ENCODE measurements at places on chromosomes 2 and 18. TPM values are rescaled to one million over a fixed set of nuclear protein-coding genes. Genes with fewer than 3 reads are reported as not detected.

- no peaks in the 10 kb centered on the region for H3K4me1 ChIP-seq
- DNase-seq: no peak
- no peak overlapping the region for H3K27ac ChIP-seq
These were observed 89.5 kb downstream of the STK39 start for GRCh38 chr2:168157926-168158325.

- peak overlapping the region; percentile 86 for H3K27ac ChIP-seq
- peaks cover 24% of the 10 kb centered on the region for H3K4me1 ChIP-seq
- no peaks in the 10 kb centered on the region for H3K36me3 ChIP-seq
- H3K4me3 ChIP-seq: peak overlapping the region; percentile 77
These were observed 573 bp downstream of the IGFBP2 start for GRCh38 chr2:216633616-216634369.

DNA sequence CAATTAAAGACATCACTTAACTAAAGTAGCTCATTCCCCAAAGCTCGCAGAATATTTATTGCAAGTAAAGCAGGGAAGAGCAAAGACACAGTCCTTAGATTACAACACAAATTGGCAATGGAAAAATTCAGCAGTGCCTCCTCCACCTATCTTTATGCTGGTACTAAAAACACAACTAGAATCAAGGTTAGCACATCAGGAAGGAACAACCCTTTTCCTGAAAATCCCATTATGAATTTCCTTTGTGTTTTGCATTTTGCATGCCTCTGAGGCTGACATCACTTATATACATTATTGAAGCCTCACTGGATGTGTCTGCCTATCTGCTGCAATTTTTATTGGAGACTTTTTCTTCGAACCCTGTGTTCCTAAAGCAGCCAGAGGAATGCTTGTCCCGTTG is 193.8 kb upstream of the STK17B start:
- no peaks in the 10 kb centered on the region for H3K27me3 ChIP-seq
- H3K27ac ChIP-seq: no peak overlapping the region
- no peak overlapping the region for H3K4me3 ChIP-seq
- H3K4me1 ChIP-seq: no peaks in the 10 kb centered on the region
- no peaks in the 10 kb centered on the region for H3K36me3 ChIP-seq
- DNase-seq: no peak

DNA sequence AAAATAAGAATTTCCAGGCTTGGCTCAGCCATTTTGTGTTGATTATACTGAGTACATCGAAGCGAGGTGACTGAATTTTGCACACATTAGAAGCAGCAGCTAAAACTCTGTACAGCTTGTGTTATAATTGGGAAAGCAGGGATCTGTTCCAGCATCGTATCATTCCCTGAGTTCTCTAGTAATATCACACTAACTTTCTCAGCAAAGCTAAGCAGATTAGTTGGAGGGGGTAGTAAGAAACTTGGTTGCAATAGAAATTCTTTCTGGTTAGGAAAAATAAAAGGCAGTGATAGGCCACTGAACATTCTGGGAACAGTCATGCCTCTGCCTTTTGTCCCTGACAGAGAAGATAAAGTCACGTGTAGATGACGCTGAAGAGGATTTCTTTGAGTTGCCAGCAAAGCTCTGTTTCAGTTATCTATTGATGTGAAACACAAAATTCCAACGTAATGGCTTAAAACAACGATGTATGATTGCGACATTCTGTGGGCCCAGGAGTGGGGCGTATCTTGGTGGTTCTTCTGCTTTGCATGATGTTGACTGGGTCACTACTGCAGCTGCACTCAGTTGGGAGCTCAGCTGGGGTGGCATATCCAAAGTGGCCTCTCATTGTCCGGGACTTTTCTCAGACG is 202.1 kb upstream of the MEX3C start:
- H3K4me3 ChIP-seq: no peak overlapping the region
- H3K27ac ChIP-seq: no peak overlapping the region
- no peak for DNase-seq
- no peaks in the 10 kb centered on the region for H3K27me3 ChIP-seq
- H3K4me1 ChIP-seq: no peaks in the 10 kb centered on the region

DNA sequence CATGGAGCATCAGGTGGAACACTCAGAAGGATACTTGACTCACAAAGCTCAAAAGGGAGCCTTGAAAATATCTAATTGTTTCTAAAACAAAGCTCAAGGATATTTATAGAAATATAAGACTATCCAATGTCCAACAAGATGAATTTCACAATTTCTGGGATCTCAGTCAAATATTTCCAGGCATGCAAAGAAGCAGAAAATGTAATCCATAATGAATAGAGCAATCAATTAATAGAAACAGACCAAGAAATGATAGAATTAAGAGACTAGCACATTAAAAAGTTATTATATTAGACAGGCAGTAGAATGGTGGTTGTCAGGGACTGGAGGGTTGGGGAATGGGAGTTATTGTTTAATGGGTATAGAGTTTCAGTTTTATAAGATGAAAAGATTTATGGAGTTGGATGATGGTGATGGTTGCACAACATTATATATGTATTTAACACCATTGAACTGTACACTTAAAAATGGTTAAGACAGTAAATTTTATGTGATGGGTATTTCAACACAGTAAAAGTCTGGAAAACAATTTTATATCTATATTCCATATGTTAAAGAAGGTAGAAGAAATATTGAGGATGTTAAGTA is 189.9 kb upstream of the PIEZO2 start:
- peak; percentile 31 for DNase-seq
- no peak overlapping the region for H3K27ac ChIP-seq
- H3K36me3 ChIP-seq: no peaks in the 10 kb centered on the region
- no peaks in the 10 kb centered on the region for H3K27me3 ChIP-seq
- H3K4me3 ChIP-seq: no peak overlapping the region

- DNase-seq: no peak
- no peaks in the 10 kb centered on the region for H3K27me3 ChIP-seq
- no peaks in the 10 kb centered on the region for H3K4me1 ChIP-seq
- no peak overlapping the region for H3K4me3 ChIP-seq
- no peak overlapping the region for H3K27ac ChIP-seq
- H3K36me3 ChIP-seq: no peaks in the 10 kb centered on the region
These were observed 414.4 kb upstream of the NXPH2 start for GRCh38 chr2:139194546-139194945.

GRCh38 chr2:112151701-112152440 is 13.7 kb downstream of the FBLN7 start:
- no peak overlapping the region for H3K27ac ChIP-seq
- H3K4me1 ChIP-seq: peaks cover 10% of the 10 kb centered on the region
- peak; percentile 18 for DNase-seq
- no peaks in the 10 kb centered on the region for H3K36me3 ChIP-seq
- H3K4me3 ChIP-seq: no peak overlapping the region

- H3K4me3 ChIP-seq: no peak overlapping the region
- DNase-seq: no peak
- H3K27ac ChIP-seq: no peak overlapping the region
These were observed 124.3 kb downstream of the TMEM17 start for GRCh38 chr2:62381656-62382055.

- no peak for DNase-seq
- H3K27ac ChIP-seq: no peak overlapping the region
- no peaks in the 10 kb centered on the region for H3K36me3 ChIP-seq
- no peaks in the 10 kb centered on the region for H3K4me1 ChIP-seq
- no peak overlapping the region for H3K4me3 ChIP-seq
These were observed 132.9 kb upstream of the SIX2 start for GRCh38 chr2:45141883-45142866.

DNA sequence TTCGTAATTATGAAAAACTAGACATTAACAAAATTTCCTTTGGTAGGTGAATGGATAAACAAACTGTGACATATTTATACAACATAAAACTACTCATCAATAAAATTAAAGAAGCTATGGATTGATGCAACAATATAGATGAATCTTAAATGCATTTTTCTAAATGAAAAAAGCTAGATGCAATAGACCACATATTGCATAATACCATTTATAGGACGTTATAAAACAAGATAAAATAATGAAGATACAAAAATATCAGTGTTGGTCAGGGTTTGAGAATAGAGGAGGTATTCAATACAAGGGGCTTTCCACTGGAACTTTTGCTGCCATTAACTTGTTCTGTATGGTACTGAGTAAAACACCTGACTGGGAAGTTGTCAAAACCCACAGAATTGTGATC is 314.4 kb downstream of the GRB14 start:
- no peaks in the 10 kb centered on the region for H3K27me3 ChIP-seq
- H3K4me3 ChIP-seq: no peak overlapping the region
- no peaks in the 10 kb centered on the region for H3K4me1 ChIP-seq
- DNase-seq: no peak

- no peaks in the 10 kb centered on the region for H3K36me3 ChIP-seq
- no peak overlapping the region for H3K4me3 ChIP-seq
- H3K4me1 ChIP-seq: no peaks in the 10 kb centered on the region
- peak; percentile 52 for DNase-seq
These were observed 38.0 kb upstream of the EPAS1 start for GRCh38 chr2:46258937-46259776.

GRCh38 chr18:10458691-10459090 is 4.3 kb downstream of the APCDD1 start:
- peaks cover 9% of the 10 kb centered on the region for H3K4me1 ChIP-seq
- H3K4me3 ChIP-seq: no peak overlapping the region
- DNase-seq: no peak
- H3K36me3 ChIP-seq: no peaks in the 10 kb centered on the region
- H3K27me3 ChIP-seq: peaks cover 14% of the 10 kb centered on the region

ADD2 gene
- 5.5 TPM for total RNA-seq

GRHL1 gene
- total RNA-seq: 4.5 TPM

TRABD2A gene
- 0.29 TPM for total RNA-seq

FAM117B gene
- 49.8 TPM for total RNA-seq

NEU2 gene
- total RNA-seq: not detected

RGPD4 gene
- not detected for total RNA-seq

ANKRD30BL gene
- total RNA-seq: not detected

CNDP1 gene
- total RNA-seq: not detected

ITGA4 gene
- total RNA-seq: 48.4 TPM

VWA3B gene
- 4.0 TPM for total RNA-seq

KIF5C gene
- total RNA-seq: 14.7 TPM
